ENCODE measurements at places on chromosomes 16 and 17. TPM values are rescaled to one million over a fixed set of nuclear protein-coding genes. Genes with fewer than 3 reads are reported as not detected.

DNA sequence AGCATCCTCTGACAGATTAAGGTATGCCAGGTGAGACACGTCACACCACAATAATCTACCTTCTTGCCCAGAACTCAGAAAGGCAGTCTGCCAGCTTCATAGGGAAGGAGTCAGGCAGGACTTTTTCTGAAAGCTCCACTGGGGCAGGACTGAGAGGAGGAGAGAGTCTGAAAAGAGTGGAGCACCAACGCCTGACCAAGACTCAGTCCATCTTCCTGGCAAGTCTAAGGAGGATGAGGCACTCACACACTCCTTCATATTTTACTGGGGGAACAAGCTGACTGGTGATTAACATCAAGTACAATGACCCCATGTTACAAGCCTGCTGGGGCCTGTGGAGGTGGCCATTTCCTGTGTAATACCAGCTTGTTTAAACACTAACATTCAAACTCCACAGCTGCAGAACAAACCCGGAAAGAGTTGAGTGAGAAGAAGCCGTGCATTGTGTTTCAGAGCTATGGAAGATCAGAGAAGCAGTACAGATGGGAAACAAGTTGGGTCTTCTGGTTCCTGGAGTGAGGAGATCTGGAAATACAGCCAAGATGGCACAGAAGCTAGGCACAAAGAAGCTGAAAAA lies 122.4 kb downstream of the HIC1 start:
- no peak for DNase-seq

- DNase-seq, result no peak
Measured at GRCh38 chr17:51857052-51857597, 301.4 kb downstream of the CA10 start.

DNA sequence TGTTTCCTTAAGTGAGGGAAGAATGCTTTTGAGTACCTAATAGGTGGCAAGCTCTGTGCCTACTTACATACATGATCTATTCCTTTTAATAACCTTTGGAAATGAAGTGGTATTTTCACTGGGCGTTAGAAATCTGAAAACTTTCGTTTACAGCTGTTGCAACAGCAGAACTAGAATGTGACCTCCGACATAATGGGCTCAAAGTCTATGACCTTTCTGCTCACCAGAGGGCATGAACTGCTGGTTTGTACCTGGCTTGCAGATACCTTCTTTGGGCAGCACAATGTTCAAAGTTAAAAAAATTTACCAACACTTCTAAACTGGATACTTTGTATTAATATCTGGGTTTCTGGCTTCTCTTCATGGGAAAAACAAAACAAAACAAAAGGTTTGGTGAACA lies 24.3 kb downstream of the CA4 start:
- DNase-seq, result no peak

DNA sequence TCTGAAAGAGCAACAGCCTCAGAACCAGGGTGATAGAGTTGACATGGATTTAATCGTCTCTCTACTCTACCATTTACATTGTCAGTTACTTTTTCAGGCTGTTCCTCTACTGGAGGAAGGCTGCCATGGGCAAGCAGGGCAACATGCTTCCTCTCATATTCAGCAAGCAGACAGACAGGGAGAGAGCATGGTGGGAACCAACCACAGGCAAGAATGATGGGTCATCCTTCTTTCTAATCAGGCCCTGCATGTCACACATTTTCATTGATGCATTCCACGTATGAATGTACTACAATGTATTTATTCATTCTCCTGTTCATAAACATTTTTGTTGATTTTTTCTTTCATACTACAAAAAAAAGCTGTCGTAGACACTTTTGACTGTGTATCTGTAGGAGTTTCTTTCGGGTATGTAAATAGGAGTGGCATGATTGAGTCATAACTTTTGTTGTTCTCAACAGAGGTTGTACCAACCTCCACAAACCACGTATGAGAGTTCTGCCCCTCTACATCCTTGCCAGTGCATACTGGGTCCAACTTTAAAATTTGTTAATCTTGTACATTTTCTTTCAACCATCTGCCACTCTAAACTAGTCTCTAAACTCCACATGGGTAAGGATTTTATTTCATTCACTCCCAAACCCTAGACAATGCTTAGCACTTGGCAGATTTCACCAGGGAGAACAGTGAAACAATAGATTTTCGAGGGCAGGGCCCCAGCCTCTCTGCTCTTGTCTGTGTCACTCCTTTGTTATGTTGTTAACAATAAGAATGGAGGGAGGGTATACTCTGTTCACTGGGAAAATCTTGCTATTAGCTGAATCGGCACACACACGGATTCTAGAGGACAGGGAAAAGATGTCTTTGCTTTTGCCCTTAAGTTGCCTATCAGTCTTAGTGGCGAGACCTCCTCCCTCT lies 58.7 kb downstream of the CMC2 start:
- no peak for DNase-seq

Gene KRT20
- total RNA-seq, result not detected

DNA sequence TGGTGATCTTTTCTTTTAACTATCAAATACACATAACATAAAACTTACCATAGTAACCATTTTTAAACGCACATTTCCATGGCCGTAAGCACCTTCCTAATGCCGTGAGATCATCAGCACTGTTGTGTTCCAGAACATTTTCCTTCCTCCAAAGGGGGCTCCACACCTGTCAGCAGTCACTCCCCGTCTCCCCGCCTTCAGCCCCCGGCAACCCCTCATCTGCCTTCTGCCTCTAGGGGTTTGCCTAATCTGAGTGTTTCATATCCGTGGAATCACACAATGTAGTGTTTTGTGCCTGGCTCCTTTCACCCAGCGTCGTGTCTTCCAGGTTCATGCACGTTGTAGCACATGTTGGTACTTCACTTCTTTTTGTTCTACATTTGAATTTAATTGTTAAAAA lies 350.1 kb upstream of the TNRC6C start:
- no peak for DNase-seq

Gene BEAN1
- total RNA-seq, result not detected

DNA sequence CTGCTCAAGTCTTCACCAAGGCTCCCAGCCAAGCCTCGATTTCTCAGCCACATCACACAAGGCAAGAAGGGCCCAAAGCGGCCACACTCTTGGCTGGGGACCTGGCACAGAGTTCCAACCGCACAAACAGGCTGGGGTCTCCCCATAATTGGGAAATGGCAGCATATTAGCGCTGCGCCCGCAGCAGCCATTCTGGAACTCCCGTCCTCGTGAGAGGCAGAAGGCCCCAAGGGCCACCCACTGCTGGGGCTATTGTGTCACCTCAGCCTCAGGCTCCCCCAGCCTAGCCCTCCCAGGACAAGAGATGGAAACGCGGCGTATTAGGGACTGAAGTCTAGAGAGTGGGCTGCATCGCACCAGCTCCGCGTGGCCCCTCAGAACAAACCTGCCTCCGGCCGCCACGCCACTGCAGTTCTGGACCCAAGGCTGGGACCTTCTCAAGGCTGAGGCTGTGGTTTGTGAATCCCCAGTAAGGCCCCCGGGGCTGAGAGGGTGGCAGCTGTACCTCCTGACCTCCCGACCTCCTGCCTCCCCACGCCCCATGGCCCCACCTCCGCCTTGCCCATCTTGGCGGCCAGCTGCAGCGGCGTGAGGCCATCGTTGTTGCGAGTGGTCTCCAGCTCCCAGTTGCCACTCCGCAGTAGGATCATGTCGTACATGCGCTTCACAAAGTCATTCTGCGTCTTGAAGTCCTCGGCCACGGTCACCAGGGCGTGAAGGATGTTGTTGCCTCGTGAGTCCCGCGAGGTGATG lies 25.3 kb downstream of the TRPV3 start:
- no peak for DNase-seq

DNA sequence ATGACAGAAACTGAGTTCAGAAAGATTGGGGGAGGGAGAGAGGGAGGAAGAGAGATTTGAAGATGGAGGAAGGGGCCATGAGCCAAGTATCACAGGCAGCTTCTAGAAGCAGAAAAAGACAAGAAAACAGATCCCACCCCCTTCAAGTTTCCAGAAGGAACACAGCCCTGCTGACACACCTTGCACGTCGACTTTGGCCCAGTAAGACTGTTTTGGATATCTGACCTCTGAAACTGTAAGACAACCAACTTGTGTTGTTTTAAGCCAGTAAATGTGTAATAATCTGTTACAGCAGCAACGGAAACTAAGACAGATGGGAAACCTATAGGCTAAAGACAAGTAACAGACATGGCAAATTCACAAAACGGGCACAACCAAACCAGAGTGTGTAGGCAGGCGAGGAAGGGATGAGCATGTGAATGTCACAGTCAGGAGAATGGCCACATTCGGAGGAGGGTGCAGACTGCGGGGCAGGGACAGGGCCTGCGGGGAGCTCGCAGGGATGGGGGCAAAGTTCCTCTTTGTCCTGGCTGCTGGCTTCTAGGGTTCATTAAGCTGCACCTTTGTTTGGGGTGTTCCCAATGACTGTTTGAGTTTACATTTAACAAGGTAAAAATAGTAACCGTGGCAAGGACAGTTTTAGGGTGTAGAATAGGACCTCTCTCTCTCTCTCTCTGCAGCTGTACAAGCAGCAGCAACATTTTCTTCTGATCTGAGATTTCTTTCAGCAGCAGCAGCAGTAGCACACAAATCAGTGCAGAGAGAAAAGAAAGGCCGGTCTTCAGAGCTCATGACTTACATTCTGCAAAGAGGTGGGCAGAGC lies 18.3 kb upstream of the ATP2C2 start:
- DNase-seq, result no peak

GRCh38 chr16:70529051-70529777 lies 5.6 kb downstream of the SF3B3 start:
- no peak for DNase-seq

DNA sequence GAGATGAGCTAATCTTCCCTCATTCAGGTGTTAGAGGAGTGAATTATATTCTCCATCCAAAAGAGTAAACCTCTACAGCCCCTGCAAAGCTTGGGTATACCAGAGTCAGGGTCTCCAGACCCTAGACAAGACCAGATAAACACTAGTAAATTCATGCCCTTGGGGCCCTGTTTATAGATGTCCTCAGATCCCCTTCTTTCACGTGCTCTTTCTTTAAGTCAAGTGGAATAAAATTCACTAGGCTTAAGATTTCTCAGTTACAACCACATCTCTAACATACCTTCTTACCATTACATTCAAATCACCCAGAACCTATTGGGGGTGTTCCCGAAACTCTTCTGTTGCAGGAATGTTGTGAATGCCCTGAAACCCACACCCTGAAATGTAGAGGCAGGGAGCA lies 2.2 kb upstream of the C17orf58 start:
- DNase-seq, result no peak

Gene ABCC3
- 163 TPM for total RNA-seq

Gene RUNDC3A
- total RNA-seq, result 2.6 TPM
